ENCODE measurements at places on chromosomes 3 and 15.
A peak's percentile ranks its signal among the peaks of the same experiment; 100 is the strongest.

DNA sequence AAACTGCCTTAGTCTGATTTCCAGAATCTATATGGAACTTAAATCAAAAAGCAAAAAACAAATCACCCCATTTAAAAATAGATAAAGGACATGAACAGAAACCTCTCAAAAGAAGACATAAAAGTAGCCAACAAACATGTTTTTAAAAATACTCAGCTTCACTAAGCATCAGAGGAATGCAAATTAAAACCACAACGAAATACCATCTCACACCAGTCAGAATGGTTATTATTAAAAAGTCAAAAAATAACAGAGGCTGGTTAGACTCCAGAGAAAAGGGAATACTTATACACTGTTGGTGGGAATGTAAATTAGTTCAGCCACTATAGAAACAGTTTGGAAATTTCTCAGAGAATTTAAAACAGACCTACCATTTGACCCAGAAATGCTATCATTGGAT is 367.9 kb downstream of the ZIC4 start:
- no peak for DNase-seq

GRCh38 chr3:161264852-161265251 is 43.7 kb downstream of the NMD3 start:
- DNase-seq: no peak

DNA sequence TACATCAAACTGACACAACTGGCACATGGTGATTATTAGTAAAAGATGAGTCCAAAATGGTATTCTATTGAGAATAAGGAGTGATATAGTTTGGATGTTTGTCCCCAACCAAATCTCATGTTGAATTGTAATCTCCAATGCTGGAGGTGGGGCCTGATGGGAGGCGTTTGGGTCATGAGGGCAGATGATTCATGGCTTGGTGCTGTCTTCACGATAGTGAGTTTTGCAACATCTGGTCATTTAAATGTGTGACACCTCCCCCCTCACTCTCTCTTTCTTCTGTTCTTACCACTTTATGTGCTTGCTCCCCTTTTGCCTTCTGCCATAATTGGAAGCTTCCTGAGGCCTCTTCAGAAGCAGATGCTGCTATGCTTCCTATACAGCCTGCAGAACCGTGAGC is 90.6 kb downstream of the RSL24D1 start:
- DNase-seq: no peak

DNA sequence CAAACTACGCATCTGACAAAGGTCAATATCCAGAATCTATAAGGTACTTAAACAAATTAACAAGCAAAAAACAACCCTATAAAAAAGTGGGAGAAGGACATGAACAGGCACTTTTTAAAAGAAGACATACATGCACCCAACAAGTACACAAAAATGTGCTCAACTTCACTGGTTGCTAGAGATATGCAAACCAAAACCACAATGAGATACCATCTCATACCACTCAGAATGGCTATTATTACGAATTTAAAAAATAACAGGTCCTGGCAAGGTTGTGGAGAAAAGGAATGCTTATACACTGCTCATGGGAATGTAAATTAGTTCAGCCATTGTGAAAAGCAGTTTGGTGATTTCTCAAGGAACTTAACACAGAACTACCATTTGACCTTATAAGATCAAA is 175.6 kb upstream of the MLF1 start:
- DNase-seq: no peak

DNA sequence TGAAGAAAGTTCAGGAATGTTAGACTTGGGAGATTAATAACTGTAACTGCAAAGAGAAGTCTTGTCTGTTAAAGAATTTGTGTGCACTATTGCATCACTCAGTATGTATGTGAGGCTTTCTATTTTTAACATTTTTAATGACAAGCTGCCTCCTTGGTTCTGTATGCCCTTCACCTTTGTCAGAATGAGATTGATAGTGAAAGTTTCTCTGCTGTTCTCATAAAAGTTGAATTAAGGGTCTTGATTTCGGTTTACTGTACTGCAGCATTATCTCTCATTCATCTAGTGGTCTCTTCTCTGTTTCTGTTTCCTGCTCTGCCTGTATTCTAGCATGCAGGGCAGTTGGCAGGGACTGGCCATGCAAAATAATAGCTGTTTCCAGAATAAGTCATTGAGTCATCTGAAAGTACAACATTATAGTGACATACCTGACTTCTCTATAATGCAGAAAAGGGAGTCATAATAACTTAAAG is 454.9 kb downstream of the IL5RA start:
- DNase-seq: no peak

DNA sequence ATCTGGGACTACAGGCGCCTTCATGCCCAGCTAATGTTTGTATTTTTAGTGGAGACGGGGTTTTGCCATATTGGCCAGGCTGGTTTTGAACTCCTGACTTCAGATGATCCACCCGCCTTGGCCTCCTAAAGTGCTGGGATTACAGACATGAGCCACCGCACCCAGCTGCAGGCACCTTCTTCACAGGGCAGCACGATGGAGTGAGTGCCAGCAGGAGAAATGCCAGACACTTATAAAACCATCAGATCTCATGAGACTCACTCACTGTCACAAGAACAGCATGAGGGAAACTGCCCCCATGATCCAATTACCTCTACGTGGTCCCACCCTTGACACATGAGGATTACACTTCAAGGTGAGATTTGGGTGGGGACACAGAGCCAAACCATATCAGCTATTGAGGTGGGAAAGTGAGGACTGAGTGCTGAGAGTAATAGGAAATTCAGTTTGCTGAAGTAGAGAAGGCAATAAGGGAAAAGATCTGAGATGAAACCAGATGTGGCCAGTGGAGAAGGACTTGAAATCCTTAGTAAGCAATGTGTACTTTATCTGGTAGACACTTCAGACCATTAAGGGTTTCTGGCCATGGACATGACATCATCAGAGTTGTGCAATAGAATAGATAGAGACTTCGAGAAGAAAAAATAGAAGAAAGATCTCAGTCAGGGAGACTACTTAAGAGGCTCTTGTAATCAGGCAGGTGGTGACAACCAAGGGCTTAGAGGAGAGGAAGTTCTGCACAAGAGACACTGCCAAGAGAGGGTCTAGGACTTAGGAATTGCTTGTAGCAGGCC is 18.1 kb upstream of the ATP13A5 start:
- no peak for DNase-seq

DNA sequence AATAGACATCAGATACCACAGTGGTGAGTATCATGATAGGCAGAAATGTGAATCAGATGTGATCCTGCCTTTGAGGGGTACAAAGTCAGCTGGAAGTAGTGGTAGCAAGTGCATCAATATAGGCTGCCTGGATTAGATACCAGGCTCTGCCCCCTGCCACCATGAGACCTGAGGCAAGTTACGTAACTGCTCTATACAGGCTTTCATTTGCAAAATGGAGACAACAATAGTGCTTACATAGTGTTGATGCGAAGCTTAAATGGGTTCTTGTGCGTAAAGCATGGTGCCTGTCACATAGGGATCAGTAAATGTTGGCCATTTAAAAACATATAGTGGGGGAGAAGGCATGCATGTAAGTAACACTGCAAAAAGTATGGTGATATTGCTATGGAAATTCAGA is 158.0 kb downstream of the RYR3 start:
- no peak for DNase-seq

- no peak for DNase-seq
Observed at GRCh38 chr15:83194528-83194927, 13.1 kb downstream of the HDGFL3 start.

DNA sequence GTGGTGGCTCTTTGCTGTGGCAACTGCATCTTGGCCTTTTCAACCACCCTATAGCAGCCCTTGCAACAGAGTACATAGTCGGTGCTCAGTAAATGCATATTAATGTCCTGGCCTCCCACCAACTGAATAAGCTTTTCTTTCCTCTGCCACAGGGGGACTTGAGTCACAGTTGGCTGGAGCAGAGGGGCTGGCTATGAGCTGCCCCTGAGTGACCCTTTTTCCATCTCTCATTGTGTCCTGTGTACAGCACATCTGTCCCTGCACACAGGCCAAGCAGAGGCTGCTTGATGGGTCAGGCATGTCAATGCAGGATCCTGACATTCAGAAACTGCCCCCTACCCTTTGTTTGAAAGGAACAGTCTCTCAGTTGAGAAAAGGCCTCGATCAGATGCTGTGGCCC is 22.4 kb downstream of the SPSB4 start:
- no peak for DNase-seq

- peak; percentile 15 for DNase-seq
Observed at GRCh38 chr15:75648156-75649000, 666 bp downstream of the SNX33 start.

GRCh38 chr3:74663178-74663577 is 48.7 kb upstream of the CNTN3 start:
- no peak for DNase-seq

GRCh38 chr3:196740481-196741248 is 1.0 kb downstream of the PAK2 start:
- peak; percentile 51 for DNase-seq

DNA sequence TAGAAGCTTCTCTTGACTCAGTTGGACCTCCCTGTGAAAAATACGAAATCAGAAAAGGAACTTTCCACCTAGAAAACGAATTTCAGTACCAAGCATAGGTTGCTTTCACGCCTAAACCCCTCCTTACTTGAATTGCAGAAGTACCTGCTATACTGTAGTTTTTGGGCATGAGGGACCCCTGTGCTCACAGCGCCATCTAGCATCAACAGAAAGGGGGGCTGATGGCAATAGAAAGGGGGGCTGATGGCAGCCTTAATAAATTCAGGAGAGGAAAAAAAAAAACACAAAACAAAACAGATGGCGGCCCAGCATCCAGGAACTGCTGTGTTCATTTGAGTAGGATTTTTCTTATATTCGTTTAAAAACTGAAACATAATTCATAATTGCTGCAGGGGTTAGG is 96.7 kb downstream of the NPAP1 start:
- DNase-seq: no peak

GRCh38 chr3:12922306-12922705 is 80.9 kb upstream of the RPL32 start:
- DNase-seq: no peak

GRCh38 chr3:153219146-153219545 is 57.1 kb downstream of the RAP2B start:
- DNase-seq: no peak

DNA sequence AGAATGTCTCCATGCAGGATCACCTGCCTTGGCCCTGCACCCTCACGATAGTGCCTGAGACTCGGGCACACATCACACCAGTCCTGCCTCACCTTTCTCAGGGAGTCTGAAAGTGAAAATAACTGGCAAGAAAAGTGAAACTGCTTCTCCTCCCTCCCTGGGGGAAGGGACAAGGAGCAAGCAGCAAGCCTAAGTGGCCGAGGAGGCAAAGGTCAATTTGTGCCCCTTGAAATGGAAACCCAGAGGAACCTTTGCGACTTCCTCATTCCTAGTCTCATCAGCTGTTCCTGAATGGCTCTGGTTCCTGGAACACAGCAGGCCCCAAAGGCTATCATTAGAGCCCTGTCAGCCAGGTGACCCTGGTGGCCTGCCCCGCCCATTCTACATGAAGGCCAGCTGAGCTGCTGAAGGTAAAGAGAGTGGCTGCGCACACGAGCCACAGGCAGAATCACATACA is 28.0 kb upstream of the SLCO2A1 start:
- no peak for DNase-seq

GRCh38 chr3:129534428-129535027 is 6.1 kb downstream of the RHO start:
- no peak for DNase-seq

GRCh38 chr3:29694783-29695182 is 413.9 kb downstream of the RBMS3 start:
- DNase-seq: no peak

DNA sequence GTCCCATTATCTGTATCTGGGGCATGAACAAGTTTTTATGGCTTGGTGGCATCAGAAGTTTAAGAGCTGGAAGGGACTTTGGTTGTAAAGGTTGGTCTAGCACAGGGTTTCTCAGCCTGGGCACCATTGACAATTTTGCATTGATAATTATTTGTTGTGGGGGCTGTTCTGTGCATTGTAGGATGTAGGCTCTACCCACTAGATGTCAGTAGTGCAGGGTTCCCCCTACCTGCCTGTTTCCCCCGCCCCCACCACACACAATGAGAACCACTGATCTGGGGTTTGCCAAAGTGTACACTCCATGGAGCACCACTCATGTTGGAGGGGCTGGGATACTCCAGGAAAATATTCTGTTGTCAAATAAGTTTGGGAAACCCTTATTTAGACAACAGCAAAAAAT is 42.7 kb downstream of the PLCL2 start:
- DNase-seq: no peak

DNA sequence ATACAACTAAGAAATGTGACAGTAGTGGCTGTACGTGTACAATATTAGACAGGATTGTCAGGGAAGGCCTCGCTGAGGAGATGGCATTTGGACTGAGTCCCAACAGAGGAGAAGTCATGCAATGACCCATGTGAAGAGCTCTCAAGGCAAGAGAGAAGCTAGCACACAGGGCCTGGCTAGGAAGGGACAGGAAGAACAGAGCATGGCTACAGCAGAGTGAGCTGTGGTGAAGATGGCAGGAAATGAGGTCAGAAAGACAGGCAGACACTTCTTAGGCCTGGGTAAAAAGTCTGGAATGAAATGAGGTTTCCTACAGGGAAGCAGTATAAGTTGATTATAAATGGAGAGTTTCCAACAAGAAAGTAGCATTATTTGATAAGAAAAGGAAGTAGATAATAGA is 33.2 kb upstream of the LEKR1 start:
- no peak for DNase-seq

GRCh38 chr15:89132611-89133507 is 44.6 kb downstream of the ABHD2 start:
- DNase-seq: no peak

DNA sequence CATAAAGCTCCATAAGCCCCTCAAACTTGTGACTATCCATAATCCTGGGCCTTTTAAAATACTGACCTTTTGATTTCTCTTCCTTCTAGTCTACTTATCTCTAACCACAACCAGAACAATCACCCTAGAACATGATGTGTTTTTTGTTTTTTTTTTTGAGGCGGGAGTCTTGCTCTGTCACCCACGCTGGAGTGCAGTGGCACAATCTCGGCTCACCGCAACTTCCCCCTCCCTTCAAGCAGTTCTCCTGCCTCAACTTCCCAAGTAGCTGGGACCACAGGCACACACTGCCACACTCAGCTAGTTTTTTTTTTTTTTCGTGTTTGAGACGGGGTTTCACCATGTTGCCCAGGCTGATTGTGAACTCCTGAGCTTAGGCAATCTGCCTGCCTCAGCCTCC is 25.1 kb downstream of the VPS39 start:
- no peak for DNase-seq

DNA sequence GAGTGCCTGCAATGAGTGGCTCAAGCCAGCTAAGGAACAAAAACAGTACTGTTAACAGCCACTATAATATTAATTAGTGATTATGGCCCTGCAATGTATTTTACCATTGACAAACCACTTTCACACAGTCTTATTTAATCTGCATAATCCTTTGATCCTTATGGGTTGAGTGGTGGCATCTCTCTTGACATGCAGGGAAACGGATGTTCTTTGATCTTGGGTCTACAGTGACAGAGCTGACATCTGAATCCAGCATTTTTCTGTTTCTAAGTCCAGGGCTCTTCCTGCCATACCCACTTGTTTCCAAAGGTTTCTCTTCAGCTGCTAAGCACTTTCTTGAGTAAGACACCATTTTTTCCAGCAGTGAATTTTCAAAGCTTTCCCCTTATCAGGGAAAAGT is 277.7 kb upstream of the ROPN1 start:
- no peak for DNase-seq

GRCh38 chr3:69821133-69821532 is 81.9 kb downstream of the MITF start:
- no peak for DNase-seq
